ENCODE measurements at places on chromosomes 5 and 9. TPM values are rescaled to one million over a fixed set of nuclear protein-coding genes. Genes with fewer than 3 reads are reported as not detected.

Gene C1QTNF3
- 0.65 TPM for total RNA-seq

Gene PRUNE2
- 3.2 TPM for total RNA-seq

Gene LMX1B
- total RNA-seq, result not detected

Gene OR1J1
- total RNA-seq, result not detected

Gene LHX3
- total RNA-seq, result not detected

Gene OGN
- total RNA-seq, result not detected
